ENCODE measurements at places on chromosomes 3 and 15.

DNA sequence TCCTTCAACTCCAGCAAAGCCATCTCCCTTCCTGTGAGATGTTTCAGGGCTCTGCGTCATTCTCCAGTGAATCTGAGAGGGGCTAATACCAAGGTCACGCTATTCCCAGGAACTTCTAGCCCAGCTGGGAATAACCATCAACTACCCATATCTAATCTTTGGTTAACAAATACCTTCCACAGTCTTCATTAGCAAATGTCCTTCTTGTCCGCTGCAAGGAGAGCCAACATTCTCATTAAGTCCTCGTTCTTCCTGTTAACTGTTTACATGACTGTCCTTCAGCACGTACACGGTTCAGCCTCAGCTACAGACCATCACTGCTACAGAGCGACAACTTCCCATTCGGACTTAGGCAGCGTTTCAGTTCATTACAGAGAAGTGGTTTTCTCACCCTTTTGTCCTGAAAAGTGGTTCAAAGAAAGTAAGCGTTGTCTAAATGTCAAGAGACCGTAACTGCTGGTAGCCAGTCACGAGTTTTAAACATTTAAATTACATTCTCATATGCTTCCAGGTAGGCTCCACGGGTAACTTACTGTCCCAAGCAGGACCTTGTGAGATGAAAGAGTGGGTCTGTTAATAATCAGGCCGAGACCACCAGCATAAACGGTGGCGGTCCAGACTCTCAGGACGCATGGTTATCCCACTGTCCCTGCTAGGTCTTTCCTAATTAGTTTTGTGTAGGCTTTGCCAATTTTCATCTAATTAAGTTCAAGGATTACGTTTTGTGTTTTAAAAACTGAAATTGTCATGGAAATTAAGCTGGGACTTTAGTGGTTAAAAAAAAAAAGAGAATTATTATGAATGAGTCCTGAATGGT is 63.8 kb downstream of the CHSY1 start:
- H3K4me1 ChIP-seq = peaks cover 73% of the 10 kb centered on the region
- peak; percentile 89 for DNase-seq
- no peaks in the 10 kb centered on the region for H3K27me3 ChIP-seq
- peak overlapping the region; percentile 80 for H3K27ac ChIP-seq

- DNase-seq = peak; percentile 8
- H3K27me3 ChIP-seq = no peaks in the 10 kb centered on the region
- no peaks in the 10 kb centered on the region for H3K4me1 ChIP-seq
- no peak overlapping the region for H3K27ac ChIP-seq
- no peaks in the 10 kb centered on the region for H3K36me3 ChIP-seq
Observed at GRCh38 chr3:142656575-142656974, 60.4 kb downstream of the PLS1 start.

- no peaks in the 10 kb centered on the region for H3K27me3 ChIP-seq
- no peaks in the 10 kb centered on the region for H3K4me1 ChIP-seq
- no peak overlapping the region for H3K27ac ChIP-seq
Observed at GRCh38 chr3:145243875-145244274, 917.1 kb downstream of the PLOD2 start.

GRCh38 chr3:143755978-143756377 is 92.3 kb downstream of the SLC9A9 start:
- peaks cover 8% of the 10 kb centered on the region for H3K4me1 ChIP-seq
- no peak overlapping the region for H3K4me3 ChIP-seq
- DNase-seq = no peak
- H3K36me3 ChIP-seq = no peaks in the 10 kb centered on the region
- H3K27ac ChIP-seq = no peak overlapping the region

DNA sequence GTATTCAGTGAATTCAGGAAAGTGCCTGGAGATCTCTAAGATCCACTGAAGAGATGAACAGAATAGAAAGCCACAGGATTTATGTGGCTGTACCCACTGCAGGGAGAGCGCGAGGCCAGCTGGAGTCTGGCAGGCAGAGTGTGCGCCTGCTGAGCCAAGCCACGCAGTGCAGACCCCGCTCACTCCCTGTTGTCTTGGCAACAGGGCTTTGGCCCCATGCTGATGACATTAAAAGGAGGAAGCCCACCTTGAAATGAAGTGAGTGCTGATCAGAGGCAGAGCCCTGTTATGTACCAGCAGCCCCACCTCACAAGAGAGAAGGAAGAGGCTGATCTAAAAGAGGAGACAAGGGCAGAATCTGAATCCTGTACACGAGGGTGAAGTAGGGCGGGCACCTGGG is 36.7 kb downstream of the PXYLP1 start:
- H3K27me3 ChIP-seq = no peaks in the 10 kb centered on the region
- H3K27ac ChIP-seq = no peak overlapping the region
- no peak for DNase-seq
- no peak overlapping the region for H3K4me3 ChIP-seq

GRCh38 chr3:63654211-63654610 is 1.7 kb downstream of the SNTN start:
- H3K27me3 ChIP-seq = no peaks in the 10 kb centered on the region
- H3K36me3 ChIP-seq = no peaks in the 10 kb centered on the region

DNA sequence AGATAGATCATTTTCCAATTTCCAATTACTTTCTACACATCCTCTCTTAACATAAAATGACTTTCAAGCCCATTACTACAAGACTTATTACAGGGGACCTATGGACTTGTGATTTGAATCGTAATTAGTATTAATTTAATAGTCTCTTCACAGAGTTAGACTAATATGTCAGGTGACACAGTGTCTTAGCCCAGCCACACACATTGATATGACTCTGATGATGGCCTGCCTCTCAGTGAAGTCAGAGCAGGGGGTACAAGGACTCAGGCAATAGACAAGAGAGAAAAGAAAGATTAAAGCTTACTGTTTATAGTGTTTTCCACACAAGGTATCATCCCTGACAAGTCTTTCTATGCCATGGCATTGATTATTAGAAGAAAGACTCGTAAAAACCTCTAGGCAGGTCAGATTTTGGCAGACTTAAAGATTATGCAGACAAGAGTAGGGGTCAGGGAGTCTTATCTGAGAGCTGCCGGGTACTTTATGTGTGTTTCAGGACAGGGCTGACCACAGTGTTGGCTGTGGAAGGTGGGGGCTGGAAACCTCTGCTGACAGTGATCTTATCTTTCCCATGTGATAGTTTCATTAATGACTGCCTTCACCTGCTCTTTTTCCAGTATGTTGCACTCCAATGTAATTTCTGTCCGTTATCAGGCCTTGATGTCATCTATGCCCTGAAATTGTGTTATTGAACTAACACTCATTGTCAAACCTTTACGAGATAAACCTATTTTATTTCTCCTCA is 50.1 kb downstream of the B3GALNT1 start:
- no peaks in the 10 kb centered on the region for H3K36me3 ChIP-seq
- H3K4me1 ChIP-seq = no peaks in the 10 kb centered on the region
- H3K27me3 ChIP-seq = no peaks in the 10 kb centered on the region
- H3K4me3 ChIP-seq = no peak overlapping the region
- H3K27ac ChIP-seq = no peak overlapping the region
- no peak for DNase-seq

- no peak overlapping the region for H3K27ac ChIP-seq
- no peak for DNase-seq
- no peaks in the 10 kb centered on the region for H3K4me1 ChIP-seq
- no peaks in the 10 kb centered on the region for H3K36me3 ChIP-seq
- no peak overlapping the region for H3K4me3 ChIP-seq
- no peaks in the 10 kb centered on the region for H3K27me3 ChIP-seq
Observed at GRCh38 chr3:144112437-144112836, 140.8 kb downstream of the DIPK2A start.

- peak; percentile 11 for DNase-seq
- H3K4me1 ChIP-seq = peaks cover 16% of the 10 kb centered on the region
- H3K27ac ChIP-seq = no peak overlapping the region
- no peaks in the 10 kb centered on the region for H3K27me3 ChIP-seq
- H3K4me3 ChIP-seq = no peak overlapping the region
Observed at GRCh38 chr15:25465835-25466234, 27.0 kb upstream of the UBE3A start.

DNA sequence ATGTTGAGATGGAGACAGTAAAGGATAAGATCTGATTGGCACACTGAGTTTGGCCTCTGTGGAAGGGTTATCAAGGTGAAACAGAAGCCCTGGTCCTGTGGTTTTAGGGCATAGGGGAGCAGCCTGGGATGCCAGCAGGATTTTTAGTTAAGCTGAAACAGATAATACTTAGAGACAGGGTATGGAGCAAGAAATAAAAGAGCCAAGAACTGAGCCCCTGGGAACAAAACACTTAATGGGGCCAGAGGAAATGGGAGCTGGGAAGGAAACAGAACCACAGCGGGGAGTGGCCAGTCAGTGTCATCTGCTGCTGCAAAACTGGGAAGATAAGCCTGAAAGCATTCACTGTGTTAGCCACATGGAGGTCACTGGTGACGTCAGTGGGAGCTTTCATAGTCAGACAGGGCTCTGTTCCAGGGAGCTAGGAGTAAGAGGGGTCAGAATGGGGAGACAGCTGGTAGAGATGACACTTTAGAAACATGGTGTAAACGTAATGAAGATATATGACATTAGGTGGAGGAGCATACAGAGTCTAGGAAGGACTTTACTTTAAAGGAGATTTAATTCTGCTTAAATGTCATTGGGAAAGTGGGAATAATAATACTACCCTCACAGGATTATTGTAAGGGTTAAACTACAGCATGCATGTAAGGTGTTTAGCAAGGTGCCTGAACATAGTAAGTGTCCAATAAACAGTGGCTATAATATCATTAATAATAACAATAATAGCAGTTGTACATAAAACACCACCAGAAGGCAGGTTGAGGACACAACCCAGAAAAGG is 172.7 kb upstream of the CTNNB1 start:
- DNase-seq = peak; percentile 87
- H3K27me3 ChIP-seq = no peaks in the 10 kb centered on the region
- H3K4me3 ChIP-seq = no peak overlapping the region
- H3K36me3 ChIP-seq = no peaks in the 10 kb centered on the region

GRCh38 chr3:66449411-66449974 is 51.3 kb downstream of the LRIG1 start:
- H3K27me3 ChIP-seq = no peaks in the 10 kb centered on the region
- peaks cover 67% of the 10 kb centered on the region for H3K4me1 ChIP-seq
- peaks cover 17% of the 10 kb centered on the region for H3K36me3 ChIP-seq
- H3K4me3 ChIP-seq = no peak overlapping the region
- peak overlapping the region; percentile 92 for H3K27ac ChIP-seq

DNA sequence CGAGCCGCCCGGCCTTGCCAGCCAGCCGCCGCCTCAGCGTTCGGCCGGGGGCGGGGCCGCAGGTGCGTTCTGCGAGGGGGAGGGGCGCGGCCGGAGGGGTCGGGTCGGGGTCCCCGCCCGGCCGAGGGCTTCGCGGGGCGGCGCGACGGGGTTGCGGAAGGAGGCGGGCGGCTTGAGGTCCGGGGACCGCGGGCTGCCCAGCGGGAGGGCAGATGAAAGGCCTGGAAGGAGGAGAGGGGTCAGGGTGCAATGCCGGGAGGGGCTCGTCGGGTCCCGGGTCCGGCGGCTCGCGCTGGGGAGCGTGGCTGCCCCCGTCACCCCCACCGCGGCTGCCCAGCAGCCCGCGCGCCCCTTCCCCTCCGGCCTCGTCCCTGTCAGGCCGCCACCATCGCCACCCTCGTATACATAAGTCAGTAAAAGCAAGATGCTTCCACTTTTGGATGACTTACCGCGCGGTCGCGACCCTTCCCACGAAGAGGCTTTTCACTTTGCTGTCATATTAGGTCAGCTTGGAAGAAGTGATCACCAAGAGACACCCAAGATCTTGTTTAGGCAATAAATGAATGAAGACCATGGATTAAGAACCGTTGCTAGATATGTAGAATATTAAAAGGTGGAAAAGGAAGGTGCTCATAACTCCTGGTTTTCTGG is 620 bp upstream of the ANP32A start:
- peak; percentile 25 for DNase-seq
- peak overlapping the region; percentile 49 for H3K27ac ChIP-seq
- peaks cover 9% of the 10 kb centered on the region for H3K4me1 ChIP-seq
- peak overlapping the region; percentile 86 for H3K4me3 ChIP-seq
- no peaks in the 10 kb centered on the region for H3K27me3 ChIP-seq

GRCh38 chr3:13459605-13460340 is 20.3 kb upstream of the HDAC11 start:
- no peak for DNase-seq
- H3K36me3 ChIP-seq = no peaks in the 10 kb centered on the region
- peaks cover 29% of the 10 kb centered on the region for H3K4me1 ChIP-seq
- no peak overlapping the region for H3K4me3 ChIP-seq

- H3K27ac ChIP-seq = no peak overlapping the region
- H3K4me3 ChIP-seq = no peak overlapping the region
- H3K36me3 ChIP-seq = peaks cover 23% of the 10 kb centered on the region
- no peaks in the 10 kb centered on the region for H3K4me1 ChIP-seq
- H3K27me3 ChIP-seq = no peaks in the 10 kb centered on the region
Observed at GRCh38 chr3:4680227-4680691, 187.1 kb downstream of the ITPR1 start.

DNA sequence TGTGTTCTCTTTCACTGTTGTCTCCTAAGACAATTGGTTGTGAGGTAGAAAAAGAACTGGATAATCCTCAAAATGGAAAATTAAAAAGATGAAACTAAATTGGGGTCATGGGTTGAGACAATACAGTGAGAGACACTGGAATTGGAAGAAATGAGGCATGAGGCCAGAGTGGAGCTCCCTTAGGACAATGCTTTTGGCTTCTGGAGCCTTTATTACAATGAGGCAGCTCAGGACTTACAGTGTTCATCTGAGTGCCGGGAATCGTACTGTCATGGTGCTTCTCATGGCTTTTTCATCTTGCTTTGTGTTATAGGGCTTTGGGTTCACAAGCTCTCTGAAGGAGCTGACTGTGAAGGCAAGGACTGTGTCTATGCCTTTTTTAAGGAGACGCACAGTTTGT is 293.5 kb downstream of the SOX2 start:
- no peaks in the 10 kb centered on the region for H3K27me3 ChIP-seq
- no peaks in the 10 kb centered on the region for H3K36me3 ChIP-seq
- DNase-seq = peak; percentile 44

- H3K36me3 ChIP-seq = peaks cover 7% of the 10 kb centered on the region
- peak overlapping the region; percentile 25 for H3K27ac ChIP-seq
- no peak for DNase-seq
- H3K27me3 ChIP-seq = peaks cover 4% of the 10 kb centered on the region
Observed at GRCh38 chr15:77071305-77072223, 655 bp upstream of the TSPAN3 start.

GRCh38 chr3:155502630-155503029 is 209.1 kb upstream of the STRIT1 start:
- no peak overlapping the region for H3K4me3 ChIP-seq
- no peaks in the 10 kb centered on the region for H3K4me1 ChIP-seq
- H3K27me3 ChIP-seq = no peaks in the 10 kb centered on the region
- no peaks in the 10 kb centered on the region for H3K36me3 ChIP-seq

DNA sequence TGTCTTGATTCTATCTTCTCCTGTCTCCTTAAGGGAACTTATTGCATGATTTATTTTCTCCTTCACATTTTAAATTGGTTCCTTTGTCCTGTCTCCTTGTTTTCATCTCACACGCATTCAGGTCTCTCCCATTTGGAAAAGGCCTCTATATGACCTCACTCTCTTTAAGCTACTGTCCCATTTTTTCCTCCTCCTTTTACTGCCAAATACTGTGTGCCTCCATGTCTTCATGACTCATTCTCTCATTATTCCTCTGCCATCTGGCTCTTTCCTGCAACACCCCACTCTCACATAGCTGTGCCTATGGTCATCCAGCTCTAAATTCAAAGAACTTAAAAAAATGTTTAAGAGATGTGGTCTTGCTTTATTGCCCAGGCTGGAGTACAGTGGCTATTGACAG is 48.0 kb downstream of the TYRO3 start:
- DNase-seq = peak; percentile 87
- H3K4me3 ChIP-seq = no peak overlapping the region
- no peak overlapping the region for H3K27ac ChIP-seq
